GDM1 (cell line): ENCODE measurements at places on chromosomes 5 and 9.
A peak's percentile ranks its signal among the peaks of the same experiment; 100 is the strongest.

DNA sequence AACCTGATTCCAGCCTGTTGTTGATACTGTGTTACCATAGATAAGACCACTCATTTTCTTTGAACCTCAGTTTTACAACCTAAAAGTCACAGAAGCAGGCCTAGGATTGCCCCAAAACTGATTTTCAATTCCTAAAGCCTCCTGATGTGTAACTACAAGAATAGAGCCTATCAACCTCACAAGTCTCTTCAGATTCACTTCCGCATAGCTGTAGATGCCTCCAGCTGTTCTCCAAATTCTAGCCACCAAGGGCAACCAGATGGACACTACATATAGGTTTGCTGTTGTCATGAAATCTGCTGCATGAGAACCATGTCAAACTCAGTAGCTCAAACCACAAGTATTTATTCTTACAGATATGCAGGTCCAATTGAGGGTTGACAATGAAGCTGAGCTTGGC, 143.5 kb downstream of the SPATA31D1 start:
- DNase-seq: no peak

DNA sequence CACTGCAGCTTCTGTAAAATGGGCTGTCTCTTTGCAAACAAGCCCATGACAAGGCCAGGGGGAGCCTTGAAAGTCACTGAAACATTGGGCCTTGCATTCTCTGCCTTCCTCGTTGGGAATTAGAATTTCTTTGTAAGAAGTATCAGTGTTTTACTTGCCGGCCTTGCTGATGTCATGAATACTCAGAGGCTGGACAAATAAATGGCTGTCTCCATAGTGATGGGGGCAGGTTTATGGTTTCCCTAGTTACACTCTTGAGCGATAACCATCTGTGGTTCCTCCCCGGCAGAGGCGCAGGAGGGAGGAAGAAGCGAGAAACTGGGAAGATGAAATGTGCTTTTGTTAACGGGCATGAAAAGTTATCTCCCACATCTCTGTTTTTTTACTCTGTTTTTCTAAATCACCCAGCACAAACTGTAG, 272.7 kb upstream of the PANK3 start:
- DNase-seq: no peak

DNA sequence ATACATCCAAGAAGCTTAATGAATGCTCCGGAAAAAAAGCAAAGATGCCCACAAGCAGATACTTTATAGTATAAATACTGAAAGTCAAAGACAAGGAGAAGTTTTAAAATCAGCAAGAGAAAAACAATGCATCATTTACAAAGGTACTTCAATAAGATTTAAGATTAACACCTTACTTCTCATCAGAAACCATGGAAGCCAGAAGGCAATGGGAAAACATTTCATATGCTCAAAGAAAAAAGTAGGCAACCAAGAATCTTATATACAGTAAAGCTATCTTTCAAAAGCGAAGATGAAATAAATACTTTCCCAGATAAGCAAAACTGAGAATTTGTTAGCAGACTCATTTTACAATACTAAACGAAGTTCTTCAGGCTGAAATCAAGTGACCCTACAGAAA, 51.1 kb downstream of the ABHD17B start:
- no peak for DNase-seq

DNA sequence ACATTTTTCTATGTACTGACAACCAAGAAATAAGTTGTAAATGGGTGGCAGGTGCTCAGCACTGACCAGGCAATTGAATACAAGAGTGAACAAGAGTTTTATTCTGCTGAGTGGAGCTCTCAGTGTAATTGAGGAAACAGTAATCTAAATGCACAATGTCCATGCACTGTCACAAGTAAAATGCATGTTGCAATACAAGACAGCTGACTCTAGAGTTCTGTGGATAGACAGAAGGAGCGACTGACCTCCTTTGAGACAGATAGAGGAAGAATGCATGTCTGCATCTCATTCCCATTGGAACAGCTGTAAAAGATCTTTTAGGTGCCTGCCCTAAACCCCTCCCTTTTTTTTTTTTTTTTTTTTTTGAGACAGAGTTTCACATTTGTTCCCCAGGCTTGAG, 299.0 kb downstream of the FBXL7 start:
- no peak for DNase-seq

DNA sequence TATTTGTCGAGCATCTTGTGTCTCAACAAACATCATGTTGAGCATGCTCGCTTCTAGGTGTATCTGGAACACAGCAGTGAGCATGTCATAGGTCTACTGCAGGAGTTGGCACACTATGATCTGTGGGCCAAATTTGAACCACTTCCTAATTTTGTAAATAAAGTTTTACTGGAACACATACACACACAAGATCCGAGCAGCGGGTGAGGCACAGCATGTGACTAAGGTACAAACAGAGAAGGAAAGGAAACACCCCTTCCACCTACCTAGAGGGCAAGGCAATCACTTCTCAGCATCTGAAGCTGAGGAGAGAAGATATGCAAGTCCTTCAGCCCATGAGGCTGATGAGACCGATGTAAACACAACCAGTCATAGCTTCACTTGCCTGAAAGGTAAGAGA, 200.4 kb downstream of the MED10 start:
- DNase-seq: no peak

GRCh38 chr5:139383275-139383992, at the start of gene SLC23A1:
Gene SLC23A1 (minus strand): TSS chr5:139383297. CDS start chr5:139383253, 44 bp downstream.
- no peak for DNase-seq

GRCh38 chr5:14101922-14102321, 41.2 kb upstream of the TRIO start:
- DNase-seq: no peak

GRCh38 chr5:38257308-38258041, 884 bp upstream of the EGFLAM start:
- DNase-seq: no peak

GRCh38 chr9:130895038-130895437, 1.6 kb downstream of the QRFP start:
- no peak for DNase-seq

DNA sequence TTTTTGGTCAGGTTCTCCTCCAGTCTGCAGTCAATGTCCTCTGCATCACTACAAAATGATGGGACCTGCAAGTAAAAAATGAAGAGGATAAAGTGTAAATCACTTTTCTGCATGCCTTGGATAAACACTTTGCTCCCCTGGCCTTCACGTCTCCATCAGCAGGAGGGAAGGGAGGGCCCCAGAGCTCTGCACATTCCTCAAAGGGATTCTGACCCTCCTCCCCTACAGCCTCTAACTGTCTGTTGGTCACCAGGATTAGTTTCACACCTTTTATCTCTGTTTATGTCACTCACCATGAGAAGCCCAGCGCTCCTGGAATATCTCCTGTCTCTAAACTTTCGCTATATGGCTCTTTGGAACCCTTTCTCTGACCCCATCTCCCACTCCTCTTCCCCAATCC, 103.3 kb downstream of the SVEP1 start:
- no peak for DNase-seq

- DNase-seq: peak; percentile 91
Measured at GRCh38 chr5:145854651-145855258, 18.1 kb downstream of the GRXCR2 start.

GRCh38 chr5:9545136-9545991, 511 bp downstream of the SEMA5A start:
- no peak for DNase-seq
